ENCODE measurements at places on chromosomes 7 and 10.

DNA sequence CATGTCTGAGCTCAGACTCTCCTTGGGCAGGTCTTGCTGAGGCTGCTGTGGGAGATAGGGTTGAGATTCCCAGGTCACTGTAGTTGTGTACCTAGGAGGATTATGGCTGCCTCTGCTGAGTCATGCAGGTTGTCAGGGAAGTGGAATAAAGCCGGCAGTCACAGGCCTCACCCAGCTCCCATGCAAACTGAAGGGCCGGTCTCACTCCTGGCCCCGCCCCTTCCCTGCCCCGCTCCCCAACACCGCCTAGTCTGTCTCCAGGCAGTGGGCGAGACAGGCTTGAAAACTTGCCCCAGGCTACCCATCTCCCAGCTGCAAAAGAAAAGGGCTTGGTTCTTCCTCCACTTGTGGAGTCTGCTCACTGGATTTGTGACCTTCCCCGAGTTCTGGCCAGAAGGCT is 41.6 kb upstream of the SDHAF3 start:
- DNase-seq = no peak

GRCh38 chr7:61576-62360 is 130.6 kb upstream of the FAM20C start:
- no peak for DNase-seq

DNA sequence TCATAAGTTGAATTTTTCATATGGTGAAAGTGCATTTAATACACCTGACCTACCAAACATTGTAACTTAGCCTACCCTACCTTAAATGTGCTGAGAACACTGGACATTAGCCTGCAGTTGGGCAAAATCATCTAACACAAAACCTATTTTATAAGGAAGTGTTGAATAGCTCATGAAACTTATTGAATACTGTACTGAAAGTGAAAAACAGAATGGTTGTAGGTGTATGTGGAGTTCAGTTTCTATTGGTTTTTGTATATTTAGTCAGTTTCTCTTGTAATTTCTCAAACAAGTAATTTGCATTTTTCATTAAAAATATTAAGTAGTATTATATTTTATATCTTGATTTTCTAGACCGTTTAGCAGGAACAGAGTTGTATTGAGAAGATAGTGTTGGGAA is 15.3 kb downstream of the CCDC7 start:
- no peak for DNase-seq

- no peak for DNase-seq
Observed at GRCh38 chr7:36607721-36608095, 116.6 kb downstream of the AOAH start.

DNA sequence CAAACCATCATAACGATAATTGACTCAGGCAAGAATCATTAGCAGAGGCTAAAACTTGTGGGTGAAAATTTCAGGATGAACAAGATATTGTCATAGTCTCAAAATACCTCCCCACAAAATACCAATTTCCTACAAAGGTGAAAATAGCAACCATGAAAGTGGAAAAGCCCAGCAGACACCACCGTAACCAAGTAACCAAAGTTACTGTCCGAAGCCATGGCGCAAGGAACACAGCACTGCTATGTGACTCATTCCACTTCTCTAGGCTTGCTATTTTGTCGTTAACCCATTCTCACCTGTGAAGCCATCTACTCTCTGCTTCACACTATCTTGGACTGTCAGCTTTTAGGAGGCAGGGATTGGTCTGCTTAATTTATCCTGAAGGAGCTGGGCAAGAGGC is 113.8 kb upstream of the CACUL1 start:
- no peak for DNase-seq

GRCh38 chr10:3924344-3924743 is 139.3 kb upstream of the KLF6 start:
- DNase-seq = peak; percentile 96

DNA sequence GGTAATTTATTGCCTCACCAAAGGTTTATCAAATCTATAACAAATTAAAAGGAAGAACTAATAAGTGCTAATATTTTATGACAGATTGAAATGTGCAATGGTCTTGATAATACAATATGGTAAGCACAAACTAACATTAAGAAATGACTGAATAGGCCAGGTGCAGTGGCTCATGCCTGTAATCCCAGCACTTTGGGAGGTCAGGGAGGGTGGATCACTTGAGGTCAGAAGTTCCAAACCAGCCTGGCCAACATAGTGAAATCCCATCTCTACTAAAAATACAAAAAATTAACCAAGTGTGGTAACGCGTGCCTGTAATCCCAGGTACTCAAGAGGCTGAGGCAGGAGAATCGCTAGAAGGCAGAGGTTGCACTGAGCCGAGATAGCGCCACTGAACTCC is 3.5 kb downstream of the MTPAP start:
- no peak for DNase-seq

GRCh38 chr10:43190775-43191174 is 52.5 kb downstream of the CSGALNACT2 start:
- DNase-seq = no peak

- peak; percentile 6 for DNase-seq
Observed at GRCh38 chr10:23693501-23693901, 254.6 kb downstream of the OTUD1 start.

GRCh38 chr7:37738321-37738720 is 54.8 kb downstream of the GPR141 start:
- no peak for DNase-seq

- DNase-seq = no peak
Observed at GRCh38 chr10:101956117-101956516, 99.9 kb downstream of the ARMH3 start.

DNA sequence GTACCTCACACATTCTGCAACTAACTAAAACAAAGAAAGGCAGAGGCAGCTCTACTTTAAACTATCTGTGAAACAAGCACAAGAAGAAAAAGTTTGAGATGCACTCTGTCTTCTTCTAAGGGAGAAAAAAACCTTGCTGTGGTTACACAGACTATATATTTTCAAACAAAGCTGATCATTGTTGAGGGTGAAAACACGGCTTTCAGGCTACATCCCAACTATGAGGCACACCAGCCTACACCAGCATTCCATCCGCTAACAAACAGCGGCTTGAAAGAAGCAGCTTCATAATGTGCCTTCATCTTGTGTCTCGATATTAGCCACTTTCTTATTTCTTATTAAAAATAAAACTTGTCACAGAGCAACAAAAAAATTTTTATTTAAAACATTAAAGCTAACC is 79.1 kb downstream of the USP6NL start:
- no peak for DNase-seq

DNA sequence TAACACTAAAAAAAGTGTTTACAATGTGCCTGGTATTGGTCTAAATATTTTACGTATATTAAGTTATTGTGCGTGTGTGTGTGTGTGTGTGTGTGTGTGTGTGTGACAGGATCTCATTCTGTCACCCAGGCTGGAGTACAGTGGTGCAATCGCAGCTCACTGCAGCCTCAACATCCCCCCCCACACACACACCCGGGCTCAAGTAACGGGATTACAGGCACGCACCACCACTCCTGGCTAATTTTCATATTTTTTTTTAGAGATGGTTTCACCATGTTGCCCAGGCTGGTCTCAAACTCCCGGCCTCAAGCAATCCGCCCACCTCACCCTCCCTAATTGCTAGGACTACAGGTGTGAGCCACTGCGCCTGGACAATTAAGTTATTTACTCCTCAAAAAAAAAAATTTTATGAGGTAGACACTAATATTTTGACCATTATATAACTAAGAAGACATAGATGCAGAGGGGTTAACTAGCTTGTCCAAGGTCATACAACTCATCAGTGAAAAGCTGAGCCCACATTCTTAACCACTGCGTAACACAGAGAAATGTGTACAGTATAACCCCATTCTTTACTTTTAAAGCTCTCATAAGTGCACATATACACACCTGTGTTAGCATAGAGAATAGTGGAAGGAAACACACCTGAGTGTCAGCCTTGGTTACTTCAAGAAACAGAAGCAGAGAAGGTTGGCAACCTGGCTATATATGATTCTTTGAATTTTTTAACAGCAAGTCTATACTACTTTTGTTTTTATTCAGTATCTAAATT is 35.0 kb downstream of the DNAJC12 start:
- DNase-seq = no peak

- DNase-seq = no peak
Observed at GRCh38 chr7:80520199-80520598, 8.3 kb upstream of the GNAT3 start.

DNA sequence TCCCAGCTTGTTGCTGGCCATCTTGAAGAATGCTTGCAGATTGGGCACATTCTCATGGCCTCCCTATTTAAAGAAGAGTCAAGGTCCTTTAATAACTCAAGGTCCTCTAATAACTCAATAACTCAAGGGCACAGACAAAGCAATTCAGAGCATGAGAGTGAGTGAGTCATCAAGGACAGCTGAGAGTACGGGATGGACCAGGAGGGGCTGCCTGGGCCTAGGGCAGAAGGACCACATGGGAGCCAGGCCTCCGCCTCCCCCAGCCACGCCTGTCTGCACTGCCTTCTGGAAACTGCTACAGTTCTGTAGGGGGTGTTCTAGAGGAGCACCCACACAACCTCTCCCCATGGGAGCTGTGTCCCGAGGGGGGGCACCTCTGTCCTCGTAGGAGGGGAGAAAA is 48.9 kb downstream of the ZNF503 start:
- DNase-seq = no peak
